Upper lobe of left lung (tissue), 6 donors: ENCODE measurements at places on chromosomes 7 and 10. TPM values are rescaled to one million over a fixed set of nuclear protein-coding genes. Genes with fewer than 3 reads are reported as not detected.

PON1 gene
- 0.20 TPM for total RNA-seq

EGR2 gene
- 41.6 TPM for total RNA-seq

RNF148 gene
- total RNA-seq = 7.2 TPM

DNA sequence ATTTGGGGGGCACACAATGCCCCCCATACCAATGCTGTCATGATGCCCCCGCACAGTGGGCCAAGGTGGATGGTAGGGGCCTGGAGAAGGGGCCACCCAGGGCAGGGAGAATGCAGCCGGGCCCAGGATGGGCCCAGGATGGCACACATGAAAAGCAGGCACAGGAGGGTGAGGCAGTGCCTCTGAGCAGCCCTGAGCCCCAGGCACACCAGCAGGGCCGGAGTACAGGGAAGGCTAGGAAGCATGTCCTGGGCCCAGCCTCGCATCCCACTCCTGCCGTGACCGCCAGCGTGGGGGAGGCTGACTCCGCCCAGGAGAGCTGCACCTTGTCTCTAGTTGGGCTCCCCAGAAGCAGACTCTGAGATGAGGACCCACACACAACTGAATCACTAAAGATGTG, 59.3 kb upstream of the TMEM72 start:
- no peak overlapping the region for H3K27ac ChIP-seq
- H3K36me3 ChIP-seq = no peaks in the 10 kb centered on the region
- no peaks in the 10 kb centered on the region for H3K4me1 ChIP-seq
- H3K4me3 ChIP-seq = no peak overlapping the region

GRCh38 chr10:60425392-60426110, 35.9 kb upstream of the ANK3 start:
- H3K36me3 ChIP-seq = no peaks in the 10 kb centered on the region
- no peak overlapping the region for H3K4me3 ChIP-seq
- peaks cover 6% of the 10 kb centered on the region for H3K4me1 ChIP-seq

DNA sequence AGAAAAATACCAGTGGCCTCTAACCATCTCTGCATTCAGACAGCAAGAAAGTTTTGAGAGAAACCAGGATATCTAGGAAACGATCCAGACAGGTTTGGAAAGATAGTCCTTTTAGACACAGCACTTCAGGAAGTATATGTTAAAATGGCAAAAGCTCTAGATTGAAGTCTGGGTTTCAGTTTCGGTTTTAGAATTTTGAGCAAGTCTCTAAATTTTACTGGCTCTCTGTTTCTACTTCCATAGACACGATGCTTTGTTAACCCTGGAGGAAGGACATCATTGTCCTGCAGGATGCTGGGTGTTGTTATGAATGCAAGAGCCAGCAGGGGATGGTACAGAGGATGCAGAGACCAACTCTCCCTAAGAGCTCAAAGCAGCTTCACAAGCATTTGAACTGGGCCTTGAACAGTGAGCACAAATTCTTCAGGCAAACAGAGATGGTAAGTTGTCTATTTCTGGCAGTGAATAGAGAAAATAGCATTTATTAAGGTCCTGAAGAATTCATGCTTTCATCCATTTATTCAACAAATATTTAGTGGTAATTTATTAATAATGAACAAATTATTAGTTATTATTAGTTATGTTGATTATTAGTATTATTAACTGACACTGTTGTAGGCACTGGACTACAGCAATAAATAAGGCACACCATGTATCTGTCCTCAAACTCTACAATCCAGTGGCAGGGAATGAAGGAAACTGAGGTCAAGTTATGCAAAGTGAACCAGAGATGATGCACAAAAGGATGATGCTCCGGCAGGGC, 152.7 kb upstream of the NRP1 start:
- no peaks in the 10 kb centered on the region for H3K27me3 ChIP-seq
- no peak for DNase-seq
- no peaks in the 10 kb centered on the region for H3K36me3 ChIP-seq
- H3K4me3 ChIP-seq = no peak overlapping the region
- H3K4me1 ChIP-seq = peaks cover 3% of the 10 kb centered on the region

GRCh38 chr10:45470098-45471012, 96.3 kb downstream of the ALOX5 start:
- DNase-seq = no peak
- peak overlapping the region; percentile 72 for H3K27ac ChIP-seq
- no peaks in the 10 kb centered on the region for H3K27me3 ChIP-seq
- H3K4me3 ChIP-seq = no peak overlapping the region
- peaks cover 24% of the 10 kb centered on the region for H3K4me1 ChIP-seq
- no peaks in the 10 kb centered on the region for H3K36me3 ChIP-seq

GRCh38 chr7:111802194-111802772, 240.0 kb upstream of the IMMP2L start:
- peaks cover 2% of the 10 kb centered on the region for H3K36me3 ChIP-seq
- H3K4me3 ChIP-seq = no peak overlapping the region

DNA sequence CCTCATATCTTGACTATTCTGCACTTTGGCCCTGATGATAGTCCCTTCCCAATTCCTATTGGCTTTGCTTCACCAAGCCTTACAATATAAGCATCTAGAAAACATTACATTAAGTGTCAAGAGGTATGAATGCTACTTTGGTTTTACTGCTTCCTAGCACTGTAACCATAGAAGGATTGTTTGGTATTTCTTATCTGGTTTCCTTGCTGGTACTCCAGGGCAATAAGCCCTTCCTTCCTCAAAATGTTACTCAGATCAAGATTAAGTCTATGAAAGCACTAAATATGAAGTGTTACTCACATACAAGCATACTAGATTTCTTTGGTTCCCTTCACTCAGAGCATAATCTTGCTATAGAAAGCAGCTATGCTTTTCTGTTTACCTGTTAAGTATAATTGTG, 492.5 kb downstream of the ETV1 start:
- H3K27me3 ChIP-seq = no peaks in the 10 kb centered on the region
- no peaks in the 10 kb centered on the region for H3K36me3 ChIP-seq
- no peaks in the 10 kb centered on the region for H3K4me1 ChIP-seq
- H3K27ac ChIP-seq = no peak overlapping the region
- DNase-seq = no peak

- no peak overlapping the region for H3K27ac ChIP-seq
- H3K36me3 ChIP-seq = no peaks in the 10 kb centered on the region
- no peaks in the 10 kb centered on the region for H3K27me3 ChIP-seq
- H3K4me3 ChIP-seq = no peak overlapping the region
- no peak for DNase-seq
- H3K4me1 ChIP-seq = no peaks in the 10 kb centered on the region
Measured at GRCh38 chr10:23826421-23826820, 382.5 kb upstream of the KIAA1217 start.
